ENCODE measurements at places on chromosomes 7 and 10.

- no peak for ATAC-seq
Measured at GRCh38 chr10:123882681-123883445, 8.7 kb downstream of the CPXM2 start.

DNA sequence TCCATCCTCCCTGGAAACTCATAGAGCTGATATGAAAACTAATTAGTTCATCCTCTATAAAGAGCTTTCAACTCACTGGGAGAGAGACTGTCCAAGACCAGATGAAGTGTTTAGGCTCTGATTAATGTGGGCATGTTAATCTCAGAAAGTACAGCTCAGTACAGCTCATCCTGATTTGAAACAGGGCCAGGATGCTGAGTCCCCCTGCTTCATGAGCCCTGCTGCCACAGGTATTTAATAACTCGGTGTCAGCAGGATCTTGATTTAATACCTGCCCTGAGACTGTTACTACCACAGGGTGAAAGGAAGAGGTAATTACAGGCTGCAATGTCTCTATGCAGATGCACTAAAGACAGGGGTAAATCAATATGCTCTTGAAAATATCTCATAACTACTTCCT is 10.8 kb downstream of the LMOD2 start:
- ATAC-seq = no peak

DNA sequence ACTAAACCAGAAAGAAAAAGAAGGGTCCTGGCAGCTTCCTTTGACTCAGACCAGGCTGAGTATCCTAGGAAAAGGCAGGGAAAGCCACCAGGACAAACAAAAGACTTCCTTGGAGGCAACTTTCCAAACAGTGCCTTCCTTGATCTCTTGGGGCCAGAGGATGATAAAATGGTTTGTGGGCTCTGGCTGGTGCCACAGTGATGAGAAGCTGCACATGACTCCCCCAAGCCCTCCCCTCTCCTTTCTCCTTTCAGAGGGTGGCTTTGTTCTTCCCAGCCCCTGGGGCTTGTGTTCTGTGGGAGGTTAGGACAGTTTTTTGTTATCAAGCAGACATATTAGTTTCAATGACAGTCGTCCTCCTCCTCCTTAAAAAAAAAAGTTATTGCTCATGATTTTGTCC is 183.2 kb downstream of the SEM1 start:
- no peak for ATAC-seq

DNA sequence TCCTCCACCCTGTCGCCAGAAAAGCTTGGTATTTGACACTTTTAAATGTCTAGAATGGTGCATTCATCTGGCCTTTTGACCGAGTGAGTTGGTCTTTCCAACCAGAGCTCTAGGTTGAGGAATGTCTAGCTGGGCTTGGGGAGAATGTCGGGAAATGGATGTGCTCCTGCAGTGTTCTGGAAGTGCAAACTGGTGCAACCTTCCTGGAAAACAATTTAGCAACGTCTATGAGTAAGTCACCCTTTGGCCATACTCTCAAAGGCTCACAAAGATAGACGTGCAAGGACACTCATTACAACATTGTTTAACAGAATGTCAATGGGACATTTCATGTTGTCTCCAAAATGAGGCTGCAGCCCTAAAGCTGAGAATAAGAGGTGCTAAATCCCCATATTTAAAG is 12.2 kb upstream of the NMT2 start:
- ATAC-seq = no peak

GRCh38 chr10:112250555-112250954 is 32.6 kb upstream of the TECTB start:
- no peak for ATAC-seq

DNA sequence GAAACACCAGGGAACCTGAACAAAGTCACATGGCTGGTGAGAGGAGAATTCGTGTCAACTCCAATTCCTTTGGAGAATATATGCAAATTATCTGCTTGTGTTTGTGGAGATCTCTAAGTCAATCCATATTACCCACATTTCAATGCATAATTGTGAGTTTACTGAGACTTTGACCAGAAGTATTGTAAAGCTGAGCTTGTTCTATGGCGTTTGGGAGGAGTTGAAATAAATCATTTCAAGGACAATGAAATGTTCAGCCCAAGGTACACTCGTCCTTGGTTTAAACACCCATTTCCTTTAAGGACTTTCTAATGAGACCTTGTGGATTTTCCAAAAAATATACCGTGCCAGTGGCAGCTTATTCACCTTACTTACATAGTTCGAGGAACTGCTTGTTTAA is 186.6 kb upstream of the HDAC9 start:
- no peak for ATAC-seq

DNA sequence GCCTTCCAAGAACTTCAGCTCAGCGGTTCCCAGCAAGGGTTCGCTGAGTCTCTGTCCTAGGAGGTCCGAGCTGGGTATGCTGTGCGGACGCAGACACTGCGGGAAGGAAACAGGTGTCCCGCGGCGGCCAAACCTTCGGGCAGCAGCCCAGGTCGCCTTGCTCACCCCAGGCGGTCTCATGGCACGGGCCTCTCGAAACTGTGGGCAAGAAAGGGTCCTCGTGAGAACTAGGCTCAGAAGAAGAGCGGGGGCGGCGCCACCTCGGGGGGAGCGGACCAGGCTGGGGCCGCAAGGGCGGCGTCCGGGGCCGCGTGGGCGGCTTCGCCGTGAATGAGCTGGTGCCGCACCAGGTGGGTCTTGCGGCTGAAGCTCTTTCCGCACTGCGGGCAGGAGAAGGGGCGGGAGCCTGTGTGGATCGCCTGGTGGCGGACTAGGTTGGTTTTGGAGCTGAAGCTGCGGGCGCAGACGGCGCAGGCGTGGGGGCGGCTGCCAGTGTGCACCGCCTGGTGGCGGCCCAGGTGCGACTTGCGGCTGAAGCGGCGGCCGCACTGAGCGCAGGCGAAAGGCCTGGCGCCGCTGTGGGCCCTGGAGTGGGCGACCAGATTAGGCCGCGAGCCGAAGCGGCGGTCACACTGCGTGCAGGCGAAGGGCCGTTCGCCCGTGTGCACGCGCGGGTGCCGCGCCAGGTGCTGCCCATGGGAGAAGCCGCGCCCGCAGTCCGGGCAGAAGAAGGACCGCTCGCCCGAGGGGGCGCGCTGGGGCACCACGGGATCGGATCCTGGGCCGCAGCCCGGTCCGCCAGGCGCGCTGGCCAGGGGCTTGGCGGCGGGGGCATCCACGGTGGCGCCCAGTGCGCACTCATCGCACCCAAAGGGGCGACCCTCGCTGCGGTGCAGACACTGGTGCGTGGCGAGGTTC is 8.6 kb downstream of the ZNF467 start:
- ATAC-seq = peak; percentile 54

- ATAC-seq = no peak
Measured at GRCh38 chr10:50600831-50601477, 22.8 kb downstream of the SGMS1 start.

- ATAC-seq = no peak
Measured at GRCh38 chr10:99382176-99382575, 48.2 kb downstream of the GOT1 start.

DNA sequence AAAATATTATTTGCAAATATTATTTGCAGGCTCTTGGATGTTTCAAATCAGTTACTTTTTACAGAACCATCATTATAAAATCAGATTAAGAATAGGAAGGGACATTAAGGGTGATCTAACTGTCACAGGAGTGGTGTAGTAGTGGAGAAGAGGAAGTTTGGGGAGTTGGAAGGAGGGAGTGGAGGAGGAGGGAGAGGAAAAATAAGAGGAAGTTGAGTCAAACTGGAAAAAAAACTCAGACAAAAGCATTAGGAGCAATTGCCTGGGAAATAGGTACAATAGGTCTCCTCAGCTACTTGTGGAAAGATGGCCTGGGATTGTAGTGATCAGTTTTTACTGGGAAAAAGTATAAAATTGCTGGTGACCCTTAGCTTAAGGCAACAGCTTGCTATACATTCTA is 77.7 kb upstream of the GPR37 start:
- ATAC-seq = no peak

DNA sequence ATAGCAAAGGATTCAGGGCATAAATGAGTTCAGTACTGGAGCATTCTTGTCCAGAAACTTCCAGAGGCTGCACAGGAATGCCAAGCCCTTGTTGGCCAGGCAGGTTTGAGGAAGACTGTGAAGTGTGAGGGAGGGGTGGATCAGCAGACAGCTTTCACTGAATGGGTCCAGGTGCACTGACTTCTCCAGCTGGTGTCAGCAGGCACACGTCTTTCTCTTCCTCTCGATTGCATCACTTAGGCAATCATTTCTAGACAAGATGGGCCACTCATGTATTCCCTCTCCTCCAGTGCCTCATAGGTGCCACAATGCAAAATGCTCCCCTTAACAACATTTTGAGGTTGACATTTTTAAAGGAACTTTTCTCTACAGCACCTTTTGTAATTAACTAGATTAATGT is 15.6 kb upstream of the PLEKHS1 start:
- no peak for ATAC-seq

GRCh38 chr7:123528265-123528664 is 6.1 kb downstream of the IQUB start:
- no peak for ATAC-seq

GRCh38 chr10:68175949-68176348 is 56.0 kb downstream of the ATOH7 start:
- ATAC-seq = no peak

DNA sequence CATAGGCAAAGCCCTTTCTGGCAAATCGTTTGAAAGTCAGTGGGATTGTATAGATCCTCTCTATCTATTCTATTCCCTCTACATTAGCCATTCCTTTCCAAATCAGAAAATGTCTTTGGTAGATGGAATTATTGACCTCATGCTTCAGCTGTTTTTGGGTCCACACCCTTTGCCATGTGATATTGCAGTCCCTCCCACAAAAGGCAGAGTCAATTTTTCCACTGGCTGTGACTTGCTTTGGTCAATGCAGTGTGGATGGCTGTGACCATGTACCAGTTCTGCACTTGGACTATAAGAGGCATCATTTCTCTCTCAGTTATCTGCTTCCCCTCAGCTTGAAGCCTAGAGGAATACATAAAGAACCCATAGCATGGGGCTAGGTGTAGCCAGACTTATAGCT is 332.9 kb downstream of the PTEN start:
- ATAC-seq = no peak

DNA sequence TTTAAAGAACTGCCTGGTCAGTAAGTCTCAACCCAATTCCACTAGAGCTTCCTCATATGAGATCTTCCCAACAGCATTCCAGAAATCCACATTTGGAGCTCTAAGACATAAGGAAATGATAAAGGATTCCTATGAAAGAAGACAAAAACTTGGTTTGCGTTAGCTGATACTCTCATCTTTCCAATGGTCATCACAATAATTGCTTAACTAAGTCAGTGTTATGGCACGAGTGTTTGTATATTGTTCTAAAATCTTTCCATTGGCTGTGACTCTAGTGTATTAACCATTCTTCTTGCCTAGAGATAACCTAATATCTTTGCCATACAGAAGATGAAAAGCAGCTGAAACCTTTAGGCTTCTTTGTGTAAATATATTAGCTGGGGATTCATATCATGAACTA is 289.0 kb downstream of the SNX13 start:
- no peak for ATAC-seq

GRCh38 chr7:134045716-134046115 is 81.4 kb upstream of the LRGUK start:
- no peak for ATAC-seq

DNA sequence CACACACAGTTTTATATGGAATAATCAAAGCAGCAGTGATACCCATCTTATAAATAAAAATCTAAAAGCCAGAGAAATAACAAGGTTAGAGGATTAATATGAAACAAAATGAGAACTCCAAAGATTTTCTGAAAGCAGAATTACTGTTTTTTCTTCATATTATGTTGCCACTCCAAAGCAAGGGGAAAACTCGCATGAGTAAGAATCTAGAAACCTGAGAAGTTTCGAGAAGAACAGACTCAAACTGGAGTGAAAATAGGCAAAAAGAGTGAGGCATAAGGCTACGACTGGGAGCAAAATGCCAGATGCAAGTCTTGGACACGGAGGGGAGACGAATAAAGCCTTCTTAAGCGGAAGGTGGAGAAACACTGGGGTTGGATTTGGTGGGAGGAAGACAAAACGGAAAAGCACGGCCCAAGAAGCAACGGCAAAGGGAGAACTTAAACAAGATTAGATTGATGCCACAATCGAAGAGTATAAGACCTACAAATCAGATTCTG is 923 bp downstream of the TNPO3 start:
- ATAC-seq = no peak

DNA sequence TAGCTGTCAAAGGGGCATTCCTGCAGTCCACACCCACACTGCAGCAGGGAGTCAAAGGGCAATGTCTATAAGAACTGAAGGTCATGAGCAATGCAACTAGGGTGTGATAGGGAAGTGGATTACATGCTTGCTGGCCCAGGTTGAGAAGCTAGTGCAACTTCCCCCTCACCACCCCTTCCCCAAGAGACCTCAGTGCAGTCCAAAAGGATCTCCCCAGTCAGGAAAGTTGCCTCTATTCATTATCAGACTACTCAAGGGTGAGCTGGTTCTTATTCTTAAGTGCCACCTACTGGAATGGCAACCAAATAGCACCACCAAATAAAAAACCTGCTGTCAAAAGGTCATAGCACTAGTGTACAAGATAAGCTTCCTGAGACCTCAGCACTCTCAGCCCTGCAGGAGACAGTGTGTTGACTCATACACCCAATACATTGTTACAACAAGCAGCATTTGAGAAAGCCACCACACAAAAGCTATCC is 28.2 kb downstream of the MTERF1 start:
- peak; percentile 34 for ATAC-seq

- ATAC-seq = peak; percentile 72
Measured at GRCh38 chr10:74683621-74684364, 142.6 kb upstream of the KAT6B start.

GRCh38 chr7:123876557-123877256 is 31.7 kb downstream of the HYAL4 start:
- ATAC-seq = no peak

GRCh38 chr10:114286921-114287320 is 47.9 kb downstream of the VWA2 start:
- no peak for ATAC-seq

GRCh38 chr10:34698979-34699378 is 116.1 kb downstream of the PARD3 start:
- no peak for ATAC-seq

DNA sequence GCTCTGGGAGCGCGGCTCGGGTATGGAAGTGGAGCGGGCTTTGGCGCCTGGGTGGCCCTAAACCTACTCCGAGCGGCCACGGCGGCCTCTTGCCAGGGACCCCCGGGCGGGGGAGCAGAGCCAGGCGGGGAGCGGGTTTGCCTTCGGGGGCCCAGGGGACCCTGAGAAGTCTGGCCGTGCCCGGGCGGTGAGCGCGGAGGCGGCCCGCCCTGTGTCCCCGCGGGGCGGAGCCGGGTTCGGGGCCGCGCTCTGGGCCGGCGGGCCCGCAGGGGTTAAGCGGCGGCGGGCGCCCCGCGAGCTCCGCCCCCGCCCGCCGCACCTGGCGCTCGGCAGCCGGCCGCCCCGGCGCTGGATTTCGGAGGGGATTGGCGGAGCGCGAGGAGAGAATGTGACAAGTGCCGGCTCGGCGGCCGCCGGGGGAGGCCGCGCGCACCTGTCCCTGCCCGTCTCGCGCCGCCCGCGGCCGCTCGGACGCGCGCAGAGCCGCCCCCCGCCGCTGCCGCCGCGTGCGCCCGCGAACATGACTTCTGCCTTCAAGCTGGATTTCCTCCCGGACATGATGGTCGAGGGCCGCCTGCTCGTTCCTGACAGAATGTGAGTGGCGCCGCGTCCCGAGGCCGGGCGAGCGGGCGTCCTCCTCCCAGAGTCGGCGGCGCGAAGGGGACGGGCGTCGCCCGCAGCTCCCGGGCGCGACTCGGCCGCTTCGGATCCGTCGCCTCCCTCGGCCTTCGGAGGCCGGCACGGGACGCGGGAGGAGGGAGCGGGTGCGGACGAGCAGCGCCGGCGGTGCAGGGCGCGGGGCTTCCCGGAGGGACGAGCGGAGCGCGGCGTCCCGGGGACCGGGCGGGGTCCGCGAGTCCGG is at the start of gene CELF2:
CELF2 (plus strand) TSS at position 303 of the 862 bp plus-strand sequence; CDS start at position 521, 218 bp downstream.
- peak; percentile 76 for ATAC-seq

Measured in stimulated activated memory B cell treated with anti-CD40 and anti-IgM and Interleukin-4, amounts not matched to agents 10 μg/mL and 1 μg/mL and 100 μg/mL, for 72 hours (primary cell).